ENCODE measurements at places on chromosomes 6 and 20. TPM values are rescaled to one million over a fixed set of nuclear protein-coding genes. Genes with fewer than 3 reads are reported as not detected.

DNA sequence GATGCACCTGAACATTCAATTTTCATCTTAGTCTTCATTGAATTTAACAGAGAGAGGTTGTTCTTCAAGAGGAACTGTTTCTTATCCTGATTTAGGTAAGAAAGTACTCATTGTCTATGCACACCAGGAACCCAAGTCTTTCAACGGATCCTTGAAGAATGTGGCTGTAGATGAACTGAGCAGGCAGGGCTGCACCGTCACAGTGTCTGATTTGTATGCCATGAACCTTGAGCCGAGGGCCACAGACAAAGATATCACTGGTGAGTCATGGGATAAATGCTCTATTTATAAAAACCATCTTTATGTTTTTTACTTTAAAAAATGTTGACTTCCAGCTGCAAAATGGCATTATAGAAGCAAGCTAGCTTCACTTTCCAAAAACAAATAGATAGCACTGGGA is 10.2 kb downstream of the NQO2 start:
- no peak for DNase-seq
- no peak overlapping the region for H3K4me3 ChIP-seq
- no peaks in the 10 kb centered on the region for H3K4me1 ChIP-seq
- no peaks in the 10 kb centered on the region for H3K27me3 ChIP-seq

APOBEC2 gene
- not detected for total RNA-seq

GRCh38 chr20:549722-550496 is 6.3 kb upstream of the CSNK2A1 start:
- no peaks in the 10 kb centered on the region for H3K27me3 ChIP-seq
- H3K4me1 ChIP-seq = no peaks in the 10 kb centered on the region
- no peak overlapping the region for H3K4me3 ChIP-seq
- no peaks in the 10 kb centered on the region for H3K36me3 ChIP-seq

GRCh38 chr20:44104798-44105517 is 82.0 kb downstream of the JPH2 start:
- no peak overlapping the region for H3K27ac ChIP-seq
- H3K4me1 ChIP-seq = no peaks in the 10 kb centered on the region
- H3K36me3 ChIP-seq = no peaks in the 10 kb centered on the region
- H3K4me3 ChIP-seq = no peak overlapping the region
- H3K27me3 ChIP-seq = peaks cover 3% of the 10 kb centered on the region

- no peaks in the 10 kb centered on the region for H3K36me3 ChIP-seq
- H3K27me3 ChIP-seq = peaks cover 16% of the 10 kb centered on the region
- no peak overlapping the region for H3K27ac ChIP-seq
- no peak for DNase-seq
- H3K4me3 ChIP-seq = no peak overlapping the region
These were observed 19.4 kb upstream of the SIRPA start for GRCh38 chr20:1875762-1876161.

ZNF311 gene
- total RNA-seq = 2.3 TPM

- H3K27me3 ChIP-seq = peaks cover 10% of the 10 kb centered on the region
- H3K4me1 ChIP-seq = peaks cover 11% of the 10 kb centered on the region
- no peak overlapping the region for H3K4me3 ChIP-seq
These were observed 2.9 kb downstream of the MAP7 start for GRCh38 chr6:136547336-136547735.

UNC5CL gene
- 13.2 TPM for total RNA-seq

DNA sequence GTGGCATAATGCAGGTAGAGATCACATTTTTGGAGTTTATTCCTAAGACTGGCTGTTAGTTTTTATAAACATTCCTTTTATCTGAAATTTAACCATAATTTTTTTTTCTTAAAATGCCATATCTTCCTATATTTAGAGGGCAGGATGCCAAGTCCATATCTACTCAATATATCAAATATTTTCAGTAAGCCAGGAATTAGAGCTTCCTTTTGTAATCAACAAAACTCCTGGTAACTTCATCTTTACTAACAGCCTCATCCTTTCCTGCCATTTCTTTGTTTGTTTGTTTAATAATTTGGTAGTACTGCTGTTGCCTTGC is 136.3 kb downstream of the OLIG3 start:
- H3K27ac ChIP-seq = no peak overlapping the region
- H3K4me3 ChIP-seq = no peak overlapping the region
- no peak for DNase-seq
- H3K4me1 ChIP-seq = peaks cover 5% of the 10 kb centered on the region
- H3K27me3 ChIP-seq = no peaks in the 10 kb centered on the region

Measured in stomach (tissue), 19 donors.